ENCODE measurements at places on chromosomes 1 and 21. TPM values are rescaled to one million over a fixed set of nuclear protein-coding genes. Genes with fewer than 3 reads are reported as not detected.

OR6F1 gene
- not detected for total RNA-seq

ST6GALNAC3 gene
- 3.8 TPM for total RNA-seq

RIMS3 gene
- 2.4 TPM for total RNA-seq

KCNJ15 gene
- not detected for total RNA-seq

BARHL2 gene
- not detected for total RNA-seq

BMP8B gene
- total RNA-seq, result 0.27 TPM

NOS1AP gene
- total RNA-seq, result 0.99 TPM

CHRNB2 gene
- 0.08 TPM for total RNA-seq

GRCh38 chr1:32023351-32023750 lies 9.7 kb downstream of the KHDRBS1 start:
- no peak for DNase-seq

- no peak for DNase-seq
Measured at GRCh38 chr1:209672705-209673630, 2.2 kb upstream of the G0S2 start.

DNA sequence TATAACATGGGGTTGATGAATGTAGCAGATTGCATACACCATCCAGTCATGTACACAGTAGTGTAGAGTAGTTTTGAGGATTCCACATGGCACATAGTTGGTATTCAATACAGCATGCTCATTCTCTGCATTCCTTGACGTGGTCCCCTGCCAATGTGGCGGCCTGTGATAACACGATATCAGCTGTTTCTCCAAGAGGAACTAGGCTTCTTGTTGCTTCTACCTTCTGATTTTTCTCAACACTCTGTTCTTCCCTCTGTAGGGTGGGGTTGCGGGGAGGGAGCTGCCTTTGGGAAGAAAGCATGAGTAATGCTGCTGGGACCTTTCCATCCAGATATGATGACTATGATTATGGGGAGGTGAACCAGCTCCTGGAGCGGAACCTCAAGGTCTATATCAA lies 19.4 kb downstream of the SESN2 start:
- DNase-seq, result no peak

GRCh38 chr1:115469703-115470476 lies 131.8 kb upstream of the NGF start:
- DNase-seq, result peak; percentile 32

GRCh38 chr1:119279456-119280381 lies 88.9 kb upstream of the HAO2 start:
- peak; percentile 31 for DNase-seq
